ENCODE measurements at places on chromosomes 2 and 18. TPM values are rescaled to one million over a fixed set of nuclear protein-coding genes. Genes with fewer than 3 reads are reported as not detected.

Gene CFAP210
- total RNA-seq = 0.36 TPM

Gene SP110
- 15.3 TPM for total RNA-seq

Gene CFAP65
- total RNA-seq = not detected

Gene C1GALT1C1L
- total RNA-seq = 1.2 TPM

Gene DNAJC5G
- not detected for total RNA-seq

Gene TMEM169
- total RNA-seq = 0.88 TPM

Gene AQP12A
- not detected for total RNA-seq

Gene CPS1
- 21.7 TPM for total RNA-seq

Measured in osteoblast (primary cell).